HFF-Myc (cell line): ENCODE measurements at places on chromosomes 4 and X.
A peak's percentile ranks its signal among the peaks of the same experiment; 100 is the strongest.

DNA sequence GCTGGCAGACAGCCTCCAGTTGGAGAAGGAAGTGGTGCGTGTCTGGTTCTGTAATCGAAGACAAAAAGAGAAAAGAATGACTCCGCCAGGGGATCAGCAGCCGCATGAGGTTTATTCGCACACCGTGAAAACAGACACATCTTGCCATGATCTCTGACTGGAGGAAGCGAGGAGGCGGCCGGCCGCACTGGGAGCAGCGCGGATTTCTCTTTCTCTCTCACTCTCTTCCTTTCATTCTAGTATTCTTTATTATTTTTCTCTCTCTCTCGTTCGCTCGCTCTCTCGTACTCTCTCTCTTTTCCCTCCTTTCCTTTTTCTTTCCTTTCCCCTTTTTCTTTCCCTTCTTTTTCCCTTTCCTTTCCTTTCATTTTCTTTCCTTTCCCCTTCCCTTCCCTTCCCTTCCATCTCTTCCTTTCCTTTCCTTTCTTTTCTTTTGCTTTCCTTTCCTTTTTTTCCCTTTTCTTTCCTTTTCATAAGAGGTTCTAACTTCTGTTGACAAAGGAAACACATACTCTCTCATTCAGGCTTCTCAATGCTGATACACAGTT lies 1.2 kb downstream of the POU3F4 start:
- DNase-seq, result no peak

GRCh38 chr4:9988933-9989332 lies 32.4 kb downstream of the SLC2A9 start:
- no peak for DNase-seq

DNA sequence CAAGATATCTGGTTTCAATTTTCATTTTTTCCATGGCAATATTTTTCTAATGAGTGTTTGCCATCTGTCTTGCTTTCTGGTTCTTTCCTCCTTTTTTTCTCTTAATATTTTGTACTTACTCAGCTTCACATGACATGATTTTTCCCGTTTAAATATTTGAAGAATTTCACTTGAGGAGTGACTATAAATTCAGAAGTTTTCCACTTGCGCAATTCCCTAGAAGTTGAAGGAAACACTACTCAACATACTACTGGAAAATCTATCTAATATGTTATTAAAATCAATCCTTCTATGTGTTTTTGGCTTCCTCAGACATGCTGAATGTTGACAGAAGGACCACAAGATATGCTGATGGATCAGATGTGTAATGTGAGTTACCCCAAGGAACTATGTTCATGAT lies 36.8 kb upstream of the BANK1 start:
- DNase-seq, result no peak

GRCh38 chr4:189767941-189768340 lies 172.7 kb upstream of the FRG1 start:
- no peak for DNase-seq

DNA sequence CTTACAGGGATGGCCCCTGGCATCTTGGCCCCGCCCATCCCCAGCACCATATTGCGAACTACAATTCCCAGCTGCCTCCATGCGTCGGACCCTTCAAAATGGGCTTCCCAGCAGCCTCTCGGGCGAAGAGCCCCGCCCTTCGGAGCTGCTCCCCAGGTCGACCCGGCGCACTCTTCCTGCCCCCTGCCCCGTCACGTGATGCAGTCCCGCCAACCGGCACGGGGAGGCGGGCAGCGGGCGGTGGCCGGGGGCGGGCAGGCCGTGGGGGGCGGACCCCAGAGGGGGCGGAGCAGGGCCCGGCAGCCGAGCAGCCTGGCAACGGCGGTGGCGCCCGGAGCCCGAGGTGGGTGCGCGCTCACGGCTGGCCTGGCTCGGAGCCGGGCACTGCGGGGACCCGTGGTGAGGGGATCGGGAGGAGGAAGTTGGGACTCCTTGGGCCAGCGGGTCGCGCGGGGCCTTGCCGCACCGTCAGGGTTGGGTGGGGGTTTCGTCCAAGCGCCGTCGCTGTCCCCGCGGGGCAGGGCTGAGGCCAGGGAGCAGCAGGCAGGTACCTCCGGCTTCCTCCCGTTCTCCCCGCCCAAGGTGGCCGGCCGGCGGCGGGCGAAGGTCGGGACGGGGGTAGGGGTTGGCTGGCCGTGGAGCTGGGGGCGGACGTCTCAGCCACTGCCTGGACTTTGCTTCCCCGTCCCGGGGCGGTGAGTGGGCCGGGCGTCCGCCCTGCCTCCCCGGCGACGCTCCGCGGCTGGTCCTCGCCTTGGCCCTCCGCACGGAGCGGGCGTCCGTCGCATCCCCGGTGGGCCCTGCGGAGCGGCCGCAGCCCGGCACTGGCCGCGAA lies at the start of gene MTM1:
Gene MTM1 (plus strand): TSS at position 302 of the 835 bp plus-strand sequence. CDS start 23,994 bp downstream, outside the sequence.
- peak; percentile 79 for DNase-seq

- no peak for DNase-seq
Measured at GRCh38 chrX:29890646-29891200, 324.6 kb upstream of the MAGEB2 start.

DNA sequence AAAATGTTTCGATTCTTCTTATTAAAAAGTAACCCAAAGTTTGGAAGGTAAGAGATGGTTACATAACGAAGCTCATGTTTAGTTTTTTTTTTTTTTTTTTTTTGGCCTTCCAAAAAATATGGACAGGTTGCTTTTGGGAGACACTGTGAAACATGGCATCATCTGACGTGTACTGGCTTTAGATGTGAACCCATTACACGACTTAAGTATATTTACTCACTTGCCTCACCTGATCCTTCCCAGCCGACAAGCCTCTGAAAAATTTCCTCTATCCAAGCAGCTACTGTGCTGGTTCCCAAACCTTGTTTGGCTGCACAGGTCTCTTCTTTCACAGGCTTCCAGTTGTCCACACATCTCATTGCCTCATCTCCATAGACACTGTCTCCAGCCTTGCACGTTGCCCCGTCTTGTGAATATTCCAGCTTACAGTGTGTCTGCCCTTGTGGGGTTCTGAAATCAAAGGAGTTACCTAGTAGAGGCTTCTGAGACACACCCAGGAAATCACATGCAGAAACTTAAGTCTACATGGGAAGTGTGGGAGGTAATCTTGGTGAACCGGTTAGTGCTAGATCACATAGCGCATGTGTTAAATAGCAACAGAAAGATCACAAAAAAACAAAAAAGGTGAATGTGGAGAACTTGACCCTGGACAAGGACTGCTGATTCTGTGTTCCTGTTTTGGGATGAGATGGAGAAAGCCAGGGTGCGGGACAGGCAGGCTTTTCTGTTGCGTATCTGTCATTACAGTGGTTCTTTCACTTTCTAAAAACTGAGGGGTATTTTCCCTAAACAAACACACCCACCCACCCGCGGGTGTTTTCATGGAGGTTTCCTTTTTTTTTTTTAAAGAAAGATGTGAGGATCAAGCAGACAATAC lies 328.6 kb downstream of the ARHGAP10 start:
- DNase-seq, result no peak

GRCh38 chr4:80266253-80266901 lies at the start of gene FGF5:
Gene FGF5, plus strand, starts transcription at chr4:80266664. Its CDS starts 161 bp downstream, at chr4:80266825.
- peak; percentile 52 for DNase-seq

- no peak for DNase-seq
Measured at GRCh38 chr4:105588252-105588651, 35.8 kb downstream of the ARHGEF38 start.

GRCh38 chrX:97938706-97939105 lies 1055.0 kb downstream of the RPA4 start:
- DNase-seq, result no peak

- no peak for DNase-seq
Measured at GRCh38 chrX:64186974-64187761, 18.3 kb downstream of the AMER1 start.

DNA sequence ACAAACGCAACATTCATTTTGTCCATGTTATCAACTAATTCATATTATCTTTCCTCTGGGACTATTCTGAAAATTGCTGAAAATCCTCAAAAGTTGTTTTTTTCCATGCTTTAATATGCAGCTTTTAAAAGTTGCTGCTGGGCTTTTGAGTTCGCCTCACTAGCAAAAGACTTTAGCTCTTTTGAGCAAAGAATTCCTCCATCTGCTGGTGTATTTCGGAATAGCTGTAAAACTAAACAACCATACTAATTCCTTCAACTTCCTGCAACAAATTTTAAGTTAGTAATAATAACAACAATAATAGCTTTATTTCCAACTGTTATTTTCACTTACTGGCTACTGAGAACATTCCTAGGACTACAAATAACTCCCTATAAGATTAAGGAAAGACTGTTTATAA lies 124.5 kb upstream of the PLAC1 start:
- no peak for DNase-seq

GRCh38 chrX:103716962-103717361 lies 6.3 kb downstream of the TMEM31 start:
- DNase-seq, result peak; percentile 42

DNA sequence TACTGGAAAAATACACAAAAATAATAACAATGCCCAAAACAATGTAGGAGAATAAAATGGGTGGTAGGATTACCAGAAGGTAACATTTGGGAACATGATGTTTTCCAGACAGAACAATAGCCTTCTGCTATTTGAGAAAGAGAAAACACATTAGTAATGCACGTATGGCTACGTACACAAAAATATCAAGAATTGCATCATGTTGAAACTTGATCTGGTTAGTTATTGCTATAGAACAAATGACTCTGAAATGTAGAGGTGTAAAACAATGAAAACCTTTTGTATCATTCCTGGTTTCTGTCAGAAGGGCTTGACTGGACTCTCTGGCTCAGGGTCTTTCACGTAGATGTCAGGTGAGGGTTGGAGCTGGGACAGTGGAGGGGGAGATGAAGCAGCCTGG lies 1040.0 kb downstream of the FAT4 start:
- DNase-seq, result no peak

DNA sequence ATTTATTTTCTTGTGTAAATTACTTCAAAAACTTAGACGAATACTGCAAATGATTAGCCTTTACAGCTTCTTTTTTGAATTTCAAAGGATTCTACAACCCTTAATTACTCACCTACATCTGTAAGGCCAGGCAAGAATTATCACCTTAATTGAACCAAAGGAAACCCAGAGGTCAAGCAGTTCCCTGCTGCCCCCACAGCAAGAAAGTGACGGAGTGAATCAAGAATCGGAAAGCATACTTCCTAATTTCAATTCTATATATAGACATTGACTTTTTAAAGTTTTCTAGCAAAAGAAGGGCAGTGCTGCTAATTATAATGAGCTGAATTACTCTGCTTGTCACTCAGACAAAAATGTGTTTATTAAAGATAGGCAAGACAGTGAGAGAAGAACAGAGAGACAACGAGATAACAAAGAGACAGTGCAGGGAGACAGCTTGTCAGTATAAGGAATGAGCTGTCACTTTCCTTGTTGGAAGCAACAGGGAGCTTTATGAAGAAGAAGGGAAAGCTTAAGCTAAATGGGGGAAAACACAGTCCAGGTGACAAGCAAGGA lies 47.5 kb upstream of the SPANXN4 start:
- no peak for DNase-seq

DNA sequence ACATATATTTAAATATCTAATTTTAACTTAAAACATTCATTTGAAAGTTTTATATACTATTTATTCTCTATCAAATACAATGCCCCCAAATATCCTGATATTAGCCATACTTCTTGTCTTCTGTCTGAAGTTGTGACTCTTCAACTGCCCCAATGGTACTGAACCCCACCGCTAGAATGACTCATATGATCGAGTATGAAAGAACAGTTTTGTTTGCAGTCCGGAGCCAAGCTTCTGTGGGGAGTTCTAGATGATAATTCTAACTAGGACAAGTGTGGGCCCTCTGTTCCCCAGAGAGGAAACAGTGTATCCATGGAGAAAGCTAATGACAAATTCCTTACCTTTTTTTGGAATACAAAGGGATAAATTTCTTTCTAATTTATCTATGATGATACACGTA lies 24.7 kb upstream of the CT47A1 start:
- no peak for DNase-seq

DNA sequence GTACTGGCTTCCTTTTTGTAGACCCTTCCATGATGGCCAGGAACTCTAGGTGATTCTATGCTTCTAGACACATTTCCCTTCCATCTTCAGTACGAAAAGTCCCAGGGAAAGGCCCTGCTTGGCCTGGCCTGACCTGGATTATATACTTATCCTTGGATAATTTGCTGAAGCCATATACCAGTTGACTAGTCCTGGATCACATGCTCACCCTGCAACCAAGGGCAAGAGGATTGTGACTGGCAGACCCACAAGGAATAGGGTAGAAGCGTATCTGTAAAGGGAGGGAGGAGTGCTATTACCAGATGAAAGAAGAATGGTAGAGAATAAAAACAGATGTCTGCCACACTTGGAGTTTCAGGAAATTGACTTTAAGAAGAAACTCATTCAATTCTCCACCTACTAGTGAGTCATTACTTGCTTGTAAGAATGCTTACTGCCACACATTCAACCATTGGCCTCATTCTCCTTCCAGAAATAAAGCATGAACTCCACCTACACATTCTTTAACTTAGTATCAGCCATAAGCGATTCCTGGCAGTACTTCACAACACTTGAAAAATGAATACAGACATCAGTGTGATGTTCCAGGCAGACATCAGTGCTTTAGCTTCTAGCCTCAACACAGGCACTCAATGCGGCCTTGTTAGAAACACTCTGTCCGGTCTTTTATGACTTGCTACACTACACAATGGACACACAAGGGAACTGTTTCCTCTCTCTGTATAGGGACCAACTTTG lies 141.8 kb downstream of the CBR4 start:
- DNase-seq, result peak; percentile 91

GRCh38 chr4:150283689-150284088 lies 205.4 kb downstream of the DCLK2 start:
- DNase-seq, result peak; percentile 89

DNA sequence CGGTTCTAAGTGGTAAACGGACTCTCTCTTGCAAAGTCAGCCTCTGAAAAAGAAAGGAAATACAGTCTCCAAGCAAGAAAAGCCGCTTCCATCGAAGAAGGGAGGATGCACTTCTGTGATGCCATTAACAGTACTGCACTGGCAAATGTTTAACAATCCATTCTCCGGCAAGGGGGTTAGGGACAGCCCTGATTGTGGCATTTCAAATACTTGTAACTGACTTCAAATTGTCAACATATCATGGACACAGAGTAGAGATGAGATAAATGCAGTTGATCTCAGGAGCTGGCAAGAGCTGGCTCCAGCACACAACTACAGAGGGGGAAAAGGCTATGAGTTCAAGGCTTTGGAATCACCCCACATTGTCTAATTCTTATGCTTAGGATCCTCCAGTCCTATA lies 146.8 kb downstream of the SLC7A11 start:
- DNase-seq, result no peak
